Activated CD4-positive, alpha-beta T cell treated with anti-CD3 and anti-CD28 coated beads for 36 hours (primary cell): ENCODE measurements at places on chromosomes 3 and 15.

DNA sequence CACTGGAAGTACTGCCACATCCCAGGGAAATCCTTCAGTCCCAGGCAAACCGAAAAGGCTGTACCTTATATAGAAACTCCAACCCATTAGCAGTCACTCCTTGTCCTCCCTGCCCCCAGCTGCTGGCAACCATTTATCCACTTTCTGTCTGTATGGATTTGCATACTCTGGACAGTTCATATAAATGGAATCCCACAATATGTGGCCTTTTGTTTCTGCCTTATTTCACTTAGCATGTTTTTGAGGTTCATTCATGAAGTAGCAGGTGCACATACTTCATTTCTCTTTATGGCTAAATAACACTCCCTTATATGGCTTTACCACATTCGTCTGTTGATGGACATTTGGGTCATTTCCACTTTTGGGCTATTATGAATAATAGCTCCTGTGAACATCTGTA, 51.6 kb upstream of the CMTM8 start:
- peaks cover 2% of the 10 kb centered on the region for H3K27me3 ChIP-seq
- no peaks in the 10 kb centered on the region for H3K36me3 ChIP-seq
- H3K27ac ChIP-seq: no peak overlapping the region
- DNase-seq: no peak

DNA sequence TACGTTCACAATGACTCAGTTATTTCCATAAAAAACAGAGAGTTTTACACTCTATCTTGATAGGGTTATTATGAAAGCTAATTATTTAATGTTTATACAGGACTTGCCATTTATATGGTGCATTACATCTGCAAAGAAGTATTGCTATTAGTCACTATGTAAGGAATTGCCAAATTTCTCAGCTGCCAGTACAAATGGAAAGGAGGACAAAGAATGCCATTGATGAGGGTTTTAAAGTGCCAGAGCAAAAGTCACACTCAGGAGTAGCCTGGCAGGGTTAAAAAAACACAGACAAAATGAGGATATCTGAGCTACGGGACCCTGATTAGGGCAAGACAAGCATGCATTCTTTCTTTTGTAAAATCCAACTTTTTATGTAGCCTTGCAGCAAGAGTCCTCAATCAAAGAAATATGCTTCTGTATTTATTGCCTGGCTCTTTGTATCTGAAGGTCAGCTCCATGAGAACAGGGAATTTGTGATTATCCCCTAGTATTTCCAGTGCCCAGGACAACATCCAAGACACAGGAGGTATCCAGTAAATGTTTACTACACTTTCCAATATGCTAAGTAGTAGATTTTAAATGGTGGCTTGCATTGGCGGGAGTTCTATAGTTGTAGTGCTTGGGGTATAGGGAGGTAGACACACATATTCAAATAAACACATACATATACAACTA, 1013.6 kb downstream of the ROBO1 start:
- H3K36me3 ChIP-seq: no peaks in the 10 kb centered on the region
- H3K27me3 ChIP-seq: no peaks in the 10 kb centered on the region
- no peak overlapping the region for H3K4me3 ChIP-seq
- no peak overlapping the region for H3K27ac ChIP-seq
- no peak for DNase-seq

DNA sequence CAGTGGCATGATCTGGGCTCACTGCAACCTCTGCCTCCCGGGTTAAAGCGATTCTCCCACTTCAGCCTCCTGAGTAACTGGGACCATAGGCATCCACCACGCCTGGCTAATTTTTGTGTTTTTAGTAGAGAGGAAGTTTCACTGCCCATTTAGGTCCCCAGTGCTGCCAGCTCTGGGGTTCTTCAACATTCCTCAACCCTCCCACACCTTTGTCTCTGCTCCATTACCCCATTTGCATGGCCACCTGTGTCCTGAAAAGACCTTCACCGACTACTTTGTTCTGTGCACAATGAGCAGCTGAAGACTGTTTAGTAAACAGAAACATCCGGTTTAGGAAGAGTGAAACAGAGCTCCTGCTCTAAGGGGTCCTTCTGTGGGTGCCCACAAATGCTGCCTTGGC, 92.0 kb downstream of the FAM43A start:
- H3K36me3 ChIP-seq: no peaks in the 10 kb centered on the region
- H3K4me1 ChIP-seq: no peaks in the 10 kb centered on the region
- no peak for DNase-seq
- H3K27me3 ChIP-seq: peaks cover 23% of the 10 kb centered on the region
- no peak overlapping the region for H3K27ac ChIP-seq
- H3K4me3 ChIP-seq: no peak overlapping the region

DNA sequence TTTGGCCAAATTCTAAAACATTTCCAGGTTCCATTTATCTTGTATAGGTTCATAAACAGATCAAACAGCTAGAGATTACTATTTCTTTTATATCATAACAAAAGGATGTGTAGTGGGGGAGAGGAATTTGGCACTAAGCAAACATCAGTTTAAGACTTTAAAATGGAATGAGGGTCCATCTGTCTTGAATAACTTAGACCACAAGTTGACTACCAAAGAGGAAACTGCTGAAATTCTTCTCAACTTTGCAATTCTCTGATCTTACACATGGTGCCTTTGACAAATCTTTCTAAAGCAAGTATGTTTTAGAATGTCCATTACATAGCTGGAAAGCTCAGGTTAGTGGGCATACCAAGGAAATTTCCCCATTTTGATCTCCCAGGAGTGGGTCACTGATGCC, 140.5 kb upstream of the ADAMTS9 start:
- no peak overlapping the region for H3K4me3 ChIP-seq
- DNase-seq: no peak
- H3K27me3 ChIP-seq: no peaks in the 10 kb centered on the region
- H3K27ac ChIP-seq: no peak overlapping the region
- no peaks in the 10 kb centered on the region for H3K4me1 ChIP-seq
- no peaks in the 10 kb centered on the region for H3K36me3 ChIP-seq

- H3K36me3 ChIP-seq: no peaks in the 10 kb centered on the region
- peak overlapping the region; percentile 100 for H3K27ac ChIP-seq
- H3K4me3 ChIP-seq: peak overlapping the region; percentile 81
- no peak for DNase-seq
These were observed 884 bp upstream of the GLYCTK start for GRCh38 chr3:52286777-52287110.

DNA sequence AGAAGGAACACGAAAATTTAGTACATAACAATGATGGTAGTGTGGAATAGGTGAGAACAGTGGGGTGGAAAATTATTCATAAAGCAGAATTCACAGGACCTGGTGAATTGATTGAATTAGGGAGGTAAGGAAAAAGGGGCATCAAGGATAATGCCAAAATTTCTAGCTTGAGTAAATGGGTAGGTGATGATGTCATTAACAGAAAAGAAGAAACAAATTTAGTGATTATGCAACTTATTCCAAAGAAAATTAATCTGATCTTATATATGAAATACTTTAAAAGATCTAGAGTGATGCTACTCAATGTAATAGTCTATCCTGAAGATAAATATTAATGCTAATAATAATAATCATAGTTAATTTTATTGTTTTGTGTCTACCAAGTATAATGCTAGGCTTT, 544.6 kb upstream of the LMCD1 start:
- no peaks in the 10 kb centered on the region for H3K27me3 ChIP-seq
- H3K4me3 ChIP-seq: no peak overlapping the region
- no peak for DNase-seq
- H3K36me3 ChIP-seq: no peaks in the 10 kb centered on the region
- no peak overlapping the region for H3K27ac ChIP-seq
- H3K4me1 ChIP-seq: no peaks in the 10 kb centered on the region

DNA sequence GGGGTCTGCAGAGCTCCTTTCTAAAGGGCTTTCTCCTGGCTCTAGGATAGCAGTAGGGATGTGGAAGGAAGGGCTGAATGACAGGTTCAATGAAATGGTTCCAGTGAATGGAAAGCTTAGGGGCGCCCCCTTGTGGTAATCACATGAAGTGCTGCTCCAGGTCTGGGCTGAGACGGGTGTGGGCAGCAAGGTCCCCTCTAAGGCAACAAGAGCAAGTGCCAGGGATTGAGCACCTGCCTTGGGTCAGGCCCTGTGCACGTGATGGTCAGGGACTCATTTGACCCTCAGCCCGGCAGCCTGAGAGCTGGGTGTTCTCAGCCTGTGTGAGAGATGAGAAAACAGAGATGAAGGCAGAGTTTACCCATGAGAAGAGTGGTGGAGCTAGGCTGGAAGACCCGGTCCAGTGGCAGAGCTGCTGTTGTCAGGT, 12.1 kb upstream of the CX3CR1 start:
- peaks cover 22% of the 10 kb centered on the region for H3K4me1 ChIP-seq
- DNase-seq: peak; percentile 86
- H3K36me3 ChIP-seq: no peaks in the 10 kb centered on the region
- no peak overlapping the region for H3K27ac ChIP-seq
- no peaks in the 10 kb centered on the region for H3K27me3 ChIP-seq

- peaks cover 9% of the 10 kb centered on the region for H3K4me1 ChIP-seq
- H3K27me3 ChIP-seq: no peaks in the 10 kb centered on the region
- H3K4me3 ChIP-seq: no peak overlapping the region
- DNase-seq: no peak
These were observed 3.6 kb upstream of the PRRT3 start for GRCh38 chr3:9955611-9956352.

GRCh38 chr3:38650248-38650951, 913 bp upstream of the SCN5A start:
- H3K27me3 ChIP-seq: peaks cover 5% of the 10 kb centered on the region
- no peak for DNase-seq
- H3K27ac ChIP-seq: no peak overlapping the region
- peaks cover 11% of the 10 kb centered on the region for H3K4me1 ChIP-seq

DNA sequence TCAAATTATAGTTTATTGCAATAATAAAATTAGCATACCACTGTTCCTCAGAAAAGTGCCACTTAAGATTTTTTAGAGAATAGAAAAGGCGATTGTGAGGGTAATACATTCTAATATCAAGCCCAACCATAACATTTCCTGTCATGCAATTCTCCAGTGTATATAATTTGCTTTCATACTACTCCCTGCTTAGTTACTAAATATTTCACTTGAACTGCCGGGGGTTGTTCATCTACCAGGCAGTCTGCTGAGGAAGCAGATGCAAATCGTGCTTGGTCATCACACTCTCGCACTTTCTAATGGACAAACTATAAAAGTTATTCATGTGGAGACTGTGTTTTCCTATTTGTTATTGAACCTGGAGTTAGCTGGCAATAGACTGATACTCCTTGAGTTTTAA, 645.6 kb upstream of the CBLB start:
- H3K27me3 ChIP-seq: no peaks in the 10 kb centered on the region
- H3K36me3 ChIP-seq: no peaks in the 10 kb centered on the region
- H3K4me3 ChIP-seq: no peak overlapping the region

GRCh38 chr3:536417-536813, 339.9 kb downstream of the CHL1 start:
- H3K4me3 ChIP-seq: peak overlapping the region; percentile 55
- peaks cover 3% of the 10 kb centered on the region for H3K27me3 ChIP-seq
- H3K4me1 ChIP-seq: no peaks in the 10 kb centered on the region
- H3K36me3 ChIP-seq: no peaks in the 10 kb centered on the region

DNA sequence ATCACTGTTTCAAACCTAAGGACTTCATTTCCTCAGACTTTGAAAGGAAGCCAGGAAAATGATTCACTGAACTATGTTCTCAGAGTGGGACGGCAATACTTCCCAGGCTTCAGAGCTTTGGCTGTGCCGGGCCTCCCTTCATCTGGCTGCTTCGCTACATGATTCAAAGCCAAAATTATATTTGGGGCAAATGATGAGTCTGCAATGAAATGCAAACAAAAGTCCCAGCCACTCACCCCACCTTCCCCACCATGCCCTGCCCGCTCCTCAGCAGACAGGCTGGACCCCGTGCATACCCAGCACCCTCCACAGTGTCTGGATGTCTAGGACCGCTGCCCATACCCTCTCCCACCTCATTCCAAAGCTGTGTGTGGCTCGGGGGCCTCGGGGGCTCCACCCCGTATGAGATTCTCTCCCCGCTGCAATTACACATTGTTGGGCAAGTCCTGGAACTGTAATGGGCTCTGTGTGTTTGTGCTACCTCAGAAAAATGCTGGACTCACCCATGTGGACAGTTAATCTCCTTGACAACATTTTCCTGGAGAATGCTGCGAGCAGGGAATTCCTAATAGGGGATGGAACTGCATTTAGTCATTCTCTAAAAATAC, 32.2 kb downstream of the ATP10A start:
- peaks cover 32% of the 10 kb centered on the region for H3K36me3 ChIP-seq
- no peak overlapping the region for H3K4me3 ChIP-seq
- H3K27ac ChIP-seq: no peak overlapping the region
- H3K27me3 ChIP-seq: no peaks in the 10 kb centered on the region

DNA sequence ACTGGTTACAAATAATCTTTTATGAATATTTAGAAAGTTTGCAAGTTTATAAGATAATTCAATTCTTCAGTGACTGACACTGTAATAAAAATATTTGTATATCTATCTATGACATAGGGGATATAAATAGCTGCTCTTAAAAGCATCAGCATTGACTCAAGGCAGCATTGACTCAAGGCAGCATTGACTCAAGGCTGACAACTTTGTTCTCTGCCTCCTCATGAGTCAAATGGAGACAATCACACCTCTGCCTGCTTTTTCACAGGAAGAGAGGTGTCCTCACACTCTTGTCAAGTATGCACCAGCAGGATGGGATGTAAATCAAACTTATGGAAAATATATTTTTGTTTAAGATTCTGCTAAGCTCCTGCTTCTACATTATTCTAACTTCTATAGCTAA, 1173.1 kb downstream of the NSUN3 start:
- H3K36me3 ChIP-seq: no peaks in the 10 kb centered on the region
- no peaks in the 10 kb centered on the region for H3K27me3 ChIP-seq
- no peak overlapping the region for H3K27ac ChIP-seq
- no peak for DNase-seq
- no peaks in the 10 kb centered on the region for H3K4me1 ChIP-seq
- no peak overlapping the region for H3K4me3 ChIP-seq

GRCh38 chr3:13016083-13016720, 57.0 kb downstream of the IQSEC1 start:
- no peaks in the 10 kb centered on the region for H3K27me3 ChIP-seq
- H3K27ac ChIP-seq: peak overlapping the region; percentile 98
- H3K4me1 ChIP-seq: peaks cover 51% of the 10 kb centered on the region
- DNase-seq: peak; percentile 78
- peak overlapping the region; percentile 72 for H3K4me3 ChIP-seq
- H3K36me3 ChIP-seq: peaks cover 7% of the 10 kb centered on the region

GRCh38 chr3:64686446-64686908, 1.3 kb downstream of the ADAMTS9 start:
- peaks cover 49% of the 10 kb centered on the region for H3K27me3 ChIP-seq
- peaks cover 3% of the 10 kb centered on the region for H3K4me1 ChIP-seq
- H3K36me3 ChIP-seq: no peaks in the 10 kb centered on the region
- no peak for DNase-seq

DNA sequence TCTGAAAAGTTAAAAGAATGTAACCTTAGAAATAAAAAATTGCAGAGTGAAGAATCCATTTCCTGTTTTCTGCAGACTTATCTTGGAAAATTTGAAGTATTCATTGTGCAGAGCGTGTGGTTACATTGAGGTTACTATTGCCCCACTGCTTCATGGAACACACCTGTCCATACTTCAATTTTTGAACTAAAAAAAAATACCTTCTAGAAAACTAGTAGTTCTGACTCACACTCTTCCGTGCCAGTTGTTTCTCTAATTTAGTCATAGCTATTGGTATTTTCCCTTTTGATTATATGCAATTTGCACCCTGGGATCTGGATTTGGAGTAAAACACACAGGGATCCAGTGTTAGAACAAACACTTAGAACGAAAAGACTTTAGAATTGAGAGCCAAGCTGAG, 111.8 kb upstream of the LYSMD4 start:
- peaks cover 14% of the 10 kb centered on the region for H3K36me3 ChIP-seq
- no peak overlapping the region for H3K4me3 ChIP-seq
- peak overlapping the region; percentile 74 for H3K27ac ChIP-seq

- H3K4me1 ChIP-seq: peaks cover 6% of the 10 kb centered on the region
- no peaks in the 10 kb centered on the region for H3K36me3 ChIP-seq
- no peak overlapping the region for H3K4me3 ChIP-seq
These were observed 44.0 kb downstream of the MFSD1 start for GRCh38 chr3:158845765-158846350.
